Inflammatory macrophage treated with lipopolysaccharide for 1 hour (primary cell): ENCODE measurements at places on chromosomes 4 and X.

DNA sequence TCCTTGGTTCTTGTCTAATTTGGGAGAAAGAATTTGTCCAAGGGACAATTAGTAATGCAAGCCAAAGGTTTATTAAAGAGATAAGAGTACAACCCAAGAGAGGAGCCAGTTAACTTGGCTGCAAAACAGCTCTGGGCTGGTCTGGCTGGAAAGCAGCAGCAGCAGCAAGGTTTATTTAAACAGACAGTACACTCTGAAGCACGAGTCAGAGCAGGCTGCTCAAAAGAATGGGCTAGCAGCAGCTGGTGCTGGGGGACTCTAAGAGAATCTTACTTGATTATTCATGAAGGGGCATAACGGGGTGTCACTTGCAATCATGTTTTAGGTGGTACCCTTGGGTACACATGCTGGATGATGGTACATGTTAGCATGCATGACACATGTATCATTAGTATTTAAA, 17.1 kb upstream of the CT47C1 start:
- DNase-seq = no peak

GRCh38 chr4:112029771-112030171, 115.5 kb upstream of the FAM241A start:
- DNase-seq = no peak

DNA sequence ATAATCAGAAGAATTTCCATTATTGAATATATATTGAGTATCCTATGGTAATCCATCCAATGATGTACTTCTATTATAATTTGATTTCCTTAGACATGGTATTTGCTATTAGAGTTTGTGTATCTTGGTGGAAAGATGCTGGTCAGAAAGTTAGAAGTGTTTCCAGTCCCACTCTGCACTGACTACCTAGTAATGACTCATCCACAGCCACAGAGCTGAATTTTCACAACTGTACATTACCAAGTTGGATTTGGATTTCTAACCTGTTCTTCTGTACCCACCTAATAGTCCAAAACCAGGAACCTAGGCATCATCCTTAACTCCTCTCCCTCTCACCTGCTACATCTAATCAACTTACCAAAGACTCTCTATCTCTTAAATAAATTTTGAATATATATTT, 145.4 kb downstream of the REELD1 start:
- DNase-seq = no peak

DNA sequence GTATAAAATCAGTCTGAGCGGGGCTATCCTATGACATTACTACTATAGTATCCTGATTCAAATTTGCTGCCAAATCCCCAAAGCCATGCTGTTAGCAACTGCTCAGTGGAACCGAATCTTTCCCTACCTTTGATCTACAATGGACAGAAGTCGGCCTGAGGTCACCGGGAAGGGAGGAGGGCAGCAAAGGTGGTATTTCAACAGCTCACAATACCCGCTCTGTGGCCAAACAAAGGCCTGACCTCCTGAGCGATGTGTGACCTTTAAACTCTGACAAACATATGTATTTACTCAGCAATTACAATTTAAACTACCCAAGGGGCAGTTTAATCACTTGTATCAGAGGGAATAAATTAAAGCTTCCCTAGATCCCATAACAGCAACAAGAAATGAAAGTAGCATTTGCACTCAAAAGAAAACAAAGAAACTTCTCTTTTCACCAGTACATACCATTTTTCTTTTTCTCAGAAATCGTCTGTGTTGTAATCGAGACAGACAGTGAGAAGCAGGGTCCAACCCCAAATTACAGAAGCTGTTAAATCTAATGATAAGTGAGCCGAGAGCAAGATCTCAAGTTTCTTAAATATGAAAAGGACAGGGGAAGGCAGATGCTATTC, 11.6 kb upstream of the TMEM128 start:
- no peak for DNase-seq

GRCh38 chrX:132433551-132433950, 55.3 kb downstream of the MBNL3 start:
- DNase-seq = no peak

DNA sequence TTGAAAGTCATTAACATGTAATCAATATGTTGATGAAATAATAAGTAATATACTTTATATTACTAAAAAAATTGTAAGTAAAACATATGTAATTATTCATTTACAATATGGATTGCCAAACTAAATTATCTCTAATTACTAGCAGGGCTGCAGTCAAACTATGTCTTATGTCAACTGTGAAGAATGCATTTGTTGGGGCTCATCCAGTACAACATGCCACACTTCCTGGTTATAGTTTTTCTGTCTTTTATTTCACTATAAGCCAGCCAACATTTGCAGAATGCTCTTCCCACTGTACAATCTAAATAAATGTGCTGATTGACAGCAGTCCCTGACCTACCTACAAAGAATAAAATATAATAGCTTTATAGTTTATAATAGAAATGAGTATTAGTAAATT, 975.4 kb upstream of the NDST4 start:
- no peak for DNase-seq

- no peak for DNase-seq
Observed at GRCh38 chrX:101357166-101357795, 8.7 kb upstream of the TIMM8A start.

DNA sequence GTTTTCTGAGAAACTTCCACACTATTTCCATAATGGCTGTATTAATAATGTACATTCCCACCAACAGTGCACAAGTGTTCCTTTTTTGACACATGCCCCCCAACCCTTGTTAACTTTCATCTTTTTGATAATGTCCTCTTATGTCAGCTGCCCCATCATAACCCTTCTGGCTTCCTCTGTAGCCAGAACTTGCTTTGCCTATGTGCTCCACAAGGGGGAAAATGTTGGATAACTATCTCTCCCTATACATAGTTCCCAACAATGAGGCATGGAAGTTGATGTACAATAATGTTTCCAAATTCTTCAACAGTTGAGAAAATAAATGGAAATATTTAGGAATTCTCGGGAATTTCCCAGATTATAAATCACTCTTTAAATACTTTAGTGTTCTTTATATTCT, 142.9 kb downstream of the ASB9 start:
- peak; percentile 2 for DNase-seq

GRCh38 chr4:125541836-125542385, 227.2 kb downstream of the FAT4 start:
- no peak for DNase-seq

DNA sequence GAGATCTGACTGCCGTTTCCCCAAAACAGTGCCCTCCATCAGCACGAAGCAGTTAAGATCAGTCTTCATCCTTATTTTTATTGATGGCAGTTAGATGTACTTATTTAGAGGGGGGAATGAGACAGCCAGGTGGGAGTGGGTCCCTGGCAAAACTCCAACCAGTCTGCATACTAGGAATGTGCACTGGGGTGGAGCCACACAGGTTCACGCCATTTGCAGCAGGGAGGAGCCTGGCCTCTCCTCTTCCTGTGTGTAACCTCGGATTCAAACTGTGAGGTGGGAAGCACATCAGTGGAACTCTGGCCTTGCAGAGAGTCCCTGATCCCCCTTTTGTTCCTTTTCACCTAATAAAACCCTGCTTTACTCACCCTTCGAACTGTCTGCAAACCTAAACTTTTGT, 987.7 kb upstream of the GRIA3 start:
- DNase-seq = no peak

GRCh38 chr4:52628543-52628942, 30.6 kb downstream of the USP46 start:
- DNase-seq = no peak

DNA sequence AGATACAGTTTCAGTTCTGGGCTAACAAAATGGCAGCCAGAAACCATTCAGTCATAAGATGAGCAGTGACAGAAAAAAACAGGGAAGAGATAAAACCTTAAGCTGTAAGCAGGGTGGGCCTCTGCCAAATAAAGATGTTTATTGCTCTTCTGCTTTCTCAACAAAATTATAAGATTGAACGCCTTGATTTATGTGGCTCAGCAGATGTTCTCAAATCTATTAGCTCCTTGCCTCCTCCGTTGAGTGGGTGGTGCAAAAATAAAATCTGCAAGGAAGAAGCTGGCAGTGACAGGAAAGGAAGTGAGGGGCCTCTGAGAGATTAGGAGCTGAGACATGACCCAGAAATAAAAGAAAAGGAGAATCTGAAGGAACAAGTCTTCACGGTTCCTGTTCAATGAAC, 206.6 kb downstream of the PTTG2 start:
- DNase-seq = no peak

DNA sequence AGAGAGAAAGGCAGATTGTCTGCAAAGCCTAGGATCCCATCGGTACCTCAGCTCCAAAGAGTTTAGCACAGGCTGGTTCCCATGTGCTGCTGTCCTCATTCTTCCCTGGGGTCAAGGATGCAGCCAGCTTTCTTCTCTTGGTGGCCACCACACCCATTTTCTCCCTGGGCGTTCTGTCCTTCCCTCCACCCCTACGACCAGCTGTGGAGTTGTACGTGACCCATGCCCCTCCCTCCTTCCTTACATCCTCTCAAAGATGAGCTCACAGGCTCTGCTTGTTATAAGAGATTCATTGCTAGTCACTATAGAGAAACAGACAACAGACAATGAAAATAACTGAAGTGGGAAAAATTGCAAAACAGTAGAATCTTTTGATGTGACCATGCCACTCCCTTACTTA, 74.0 kb upstream of the KLF3 start:
- DNase-seq = no peak

DNA sequence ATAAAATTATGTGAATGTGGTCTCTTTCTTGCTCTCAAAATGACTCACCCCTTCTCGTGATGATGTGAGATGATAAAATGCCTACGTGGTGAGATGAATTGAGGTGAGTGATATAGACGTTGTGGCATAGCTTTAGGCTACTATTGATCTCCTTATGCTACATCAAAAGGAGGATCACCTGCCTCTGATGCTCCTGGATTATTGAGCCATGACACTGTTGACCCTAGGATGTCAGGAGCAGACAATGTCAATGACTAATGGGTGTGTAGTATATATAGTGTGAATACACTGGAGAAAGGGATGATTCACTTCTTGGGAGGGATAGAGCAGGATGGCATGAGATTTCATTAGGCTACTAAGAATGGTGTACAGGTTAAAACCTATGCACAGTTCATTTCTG, 210.7 kb upstream of the PRPS2 start:
- DNase-seq = no peak

GRCh38 chrX:18149454-18149853, 71.2 kb downstream of the BEND2 start:
- no peak for DNase-seq

- no peak for DNase-seq
Observed at GRCh38 chrX:78455901-78456300, 128.5 kb upstream of the CYSLTR1 start.

DNA sequence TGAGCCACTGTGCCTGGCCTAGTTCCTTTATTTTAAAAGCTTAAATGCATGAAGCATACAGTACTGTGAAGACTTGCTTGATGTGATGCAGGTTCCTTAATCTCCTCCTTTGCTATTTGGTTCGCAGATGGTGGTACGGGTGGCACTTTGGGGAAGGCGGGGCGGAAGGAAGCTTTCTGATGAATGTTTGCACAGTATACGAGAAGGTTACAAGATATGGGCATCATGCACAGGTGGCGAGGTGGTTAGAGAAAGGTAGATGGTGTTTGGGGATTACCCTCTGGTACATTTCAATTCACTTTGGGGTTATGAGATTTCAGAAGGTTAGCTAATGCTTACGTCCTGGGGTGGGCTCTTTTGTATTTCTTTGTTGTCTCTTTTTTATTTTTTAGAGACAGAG, 17.2 kb downstream of the RHOH start:
- no peak for DNase-seq

DNA sequence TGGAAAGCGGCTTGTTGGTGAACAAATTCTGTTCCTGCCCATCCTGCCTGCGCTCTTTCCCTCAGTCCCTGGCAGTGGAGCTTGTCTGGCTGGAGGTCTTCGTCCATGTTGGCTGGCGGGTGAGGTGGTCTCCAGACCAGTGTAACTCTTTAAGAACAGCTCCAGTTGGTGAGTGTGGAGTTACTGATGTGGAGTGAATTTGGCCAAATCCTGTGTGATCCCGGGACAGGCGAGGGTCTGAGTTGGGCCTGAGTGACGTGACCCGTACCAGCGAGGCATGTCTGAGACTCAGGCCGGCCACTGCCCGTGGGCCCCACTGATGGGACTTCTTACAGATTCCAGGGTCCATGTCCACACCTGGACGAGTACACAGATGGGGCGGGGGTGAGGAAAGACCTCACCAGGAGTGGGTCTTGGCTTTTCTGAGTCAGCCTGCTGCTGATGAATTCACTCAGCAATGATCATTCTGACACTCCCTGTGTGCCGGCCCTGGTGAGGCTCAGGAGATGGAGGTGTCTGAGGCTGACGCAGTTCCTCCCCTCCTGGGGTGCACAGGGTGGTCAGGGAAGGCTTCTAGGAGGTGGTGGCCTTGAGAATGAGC, 45.5 kb downstream of the PSAPL1 start:
- DNase-seq = no peak

DNA sequence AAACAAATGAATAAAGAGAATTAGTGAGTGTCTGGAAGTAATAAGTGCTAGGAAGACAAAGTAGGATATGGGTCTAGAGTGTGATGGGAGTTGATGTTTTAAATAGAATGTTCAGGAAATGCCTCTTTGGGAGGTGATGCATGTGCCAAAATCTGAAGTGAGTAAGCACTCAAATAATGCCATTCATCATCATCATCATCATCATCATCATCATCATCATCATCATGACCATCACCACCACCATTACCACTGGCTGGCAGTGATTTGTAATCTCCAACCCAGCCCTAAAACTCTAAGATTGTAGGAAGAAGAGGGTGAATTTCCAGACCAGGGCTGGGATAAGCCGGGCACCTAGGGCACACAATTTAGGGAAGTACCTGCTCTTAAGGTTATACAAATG, 9.7 kb upstream of the SOX3 start:
- no peak for DNase-seq

DNA sequence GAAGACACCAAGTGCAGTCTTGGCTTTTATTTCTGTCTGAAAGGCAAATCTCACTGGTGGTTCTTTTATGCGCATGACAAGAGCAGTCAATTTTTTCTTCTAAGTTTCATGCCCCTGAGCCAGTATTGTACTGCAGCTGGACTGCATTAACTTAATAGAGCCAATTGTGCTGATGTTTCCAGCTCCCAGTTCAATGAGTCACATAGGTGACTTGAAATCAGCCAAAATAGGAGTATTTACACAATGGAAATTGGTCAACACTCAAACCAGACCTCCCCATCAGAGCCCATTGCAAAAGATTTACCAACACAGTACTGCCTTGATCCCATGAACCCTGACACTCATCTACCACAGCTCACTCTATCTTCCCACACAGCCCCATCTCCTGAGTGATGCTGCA, 100.3 kb upstream of the GUCY1A1 start:
- DNase-seq = no peak
